ENCODE measurements at places on chromosomes 12 and 14.
A peak's percentile ranks its signal among the peaks of the same experiment; 100 is the strongest.

- H3K27ac ChIP-seq = no peak overlapping the region
- H3K4me3 ChIP-seq = peak overlapping the region; percentile 25
- no peaks in the 10 kb centered on the region for H3K36me3 ChIP-seq
- H3K4me1 ChIP-seq = no peaks in the 10 kb centered on the region
- DNase-seq = no peak
- H3K27me3 ChIP-seq = peaks cover 21% of the 10 kb centered on the region
Measured at GRCh38 chr14:100158566-100159093, 815 bp downstream of the DEGS2 start.

GRCh38 chr14:21109377-21110138 is 8.7 kb downstream of the TMEM253 start:
- H3K4me3 ChIP-seq = no peak overlapping the region
- peaks cover 22% of the 10 kb centered on the region for H3K4me1 ChIP-seq
- no peak overlapping the region for H3K27ac ChIP-seq
- H3K27me3 ChIP-seq = no peaks in the 10 kb centered on the region

GRCh38 chr14:70045844-70046535 is 142.8 kb downstream of the SLC8A3 start:
- no peak for DNase-seq
- H3K36me3 ChIP-seq = no peaks in the 10 kb centered on the region
- H3K27ac ChIP-seq = no peak overlapping the region
- no peaks in the 10 kb centered on the region for H3K27me3 ChIP-seq
- H3K4me1 ChIP-seq = no peaks in the 10 kb centered on the region

DNA sequence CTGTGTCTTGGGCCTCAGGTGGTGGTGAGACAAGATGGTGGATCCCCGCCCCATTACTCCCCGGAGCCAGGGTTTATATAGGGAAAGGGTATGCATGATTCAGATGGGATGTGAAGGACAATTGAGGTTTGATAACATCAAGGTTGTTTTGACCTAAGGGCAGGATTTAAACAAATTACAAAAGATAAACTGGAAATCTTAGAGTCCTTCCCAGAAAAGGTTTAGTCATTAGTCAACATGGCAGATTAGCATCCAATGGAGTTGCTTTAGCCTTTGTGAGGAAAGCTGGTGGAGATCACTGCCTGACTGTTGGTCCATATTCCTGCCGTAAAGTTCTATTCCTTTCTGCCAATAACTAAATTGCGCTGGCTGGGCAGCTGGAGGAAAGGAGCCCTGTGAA is 15.6 kb upstream of the FRMD6 start:
- H3K27me3 ChIP-seq = no peaks in the 10 kb centered on the region
- DNase-seq = no peak
- peaks cover 10% of the 10 kb centered on the region for H3K36me3 ChIP-seq
- H3K27ac ChIP-seq = no peak overlapping the region
- peaks cover 18% of the 10 kb centered on the region for H3K4me1 ChIP-seq

- H3K27ac ChIP-seq = no peak overlapping the region
- no peak overlapping the region for H3K4me3 ChIP-seq
Measured at GRCh38 chr12:59131462-59131861, 211.2 kb upstream of the LRIG3 start.

DNA sequence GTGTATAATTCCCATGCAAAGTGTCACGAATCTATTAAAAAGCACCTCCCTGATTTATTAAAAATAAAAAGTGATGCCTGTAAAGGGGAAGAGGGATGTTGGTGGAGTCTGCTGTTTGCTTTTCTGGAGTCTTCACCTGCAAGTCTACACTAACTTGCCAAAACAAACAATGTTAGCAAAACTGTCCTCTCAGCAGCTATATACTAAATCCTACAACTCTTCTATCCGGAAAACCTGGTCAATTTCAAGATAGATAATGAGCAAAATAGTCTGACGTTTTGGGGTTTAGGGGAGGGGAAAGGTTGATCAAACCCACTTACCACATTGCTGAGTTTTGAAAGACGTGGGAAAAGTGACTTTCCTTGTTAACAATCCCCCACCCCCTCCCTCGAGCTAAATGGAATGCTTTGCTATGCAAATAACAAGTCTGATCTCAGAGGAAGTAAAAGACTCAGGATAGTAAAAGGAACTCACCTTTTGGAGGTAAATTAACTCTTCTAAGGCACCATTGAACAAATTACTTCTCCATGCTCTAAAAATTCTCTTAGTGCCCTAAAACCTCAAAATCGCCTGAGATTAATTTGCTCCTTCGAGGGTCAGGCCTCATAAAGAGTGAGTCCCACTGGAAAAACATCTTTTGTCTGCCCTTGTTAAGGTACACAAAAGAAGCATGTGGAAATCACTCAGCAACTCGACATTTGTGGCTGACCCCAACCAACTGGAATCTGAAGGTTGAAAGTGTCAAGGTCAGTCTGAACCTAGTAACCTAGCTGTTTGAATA is 13.5 kb downstream of the BMP4 start:
- no peak overlapping the region for H3K4me3 ChIP-seq
- H3K27ac ChIP-seq = no peak overlapping the region
- H3K27me3 ChIP-seq = no peaks in the 10 kb centered on the region
- no peak for DNase-seq
- peaks cover under 1% of the 10 kb centered on the region for H3K4me1 ChIP-seq

DNA sequence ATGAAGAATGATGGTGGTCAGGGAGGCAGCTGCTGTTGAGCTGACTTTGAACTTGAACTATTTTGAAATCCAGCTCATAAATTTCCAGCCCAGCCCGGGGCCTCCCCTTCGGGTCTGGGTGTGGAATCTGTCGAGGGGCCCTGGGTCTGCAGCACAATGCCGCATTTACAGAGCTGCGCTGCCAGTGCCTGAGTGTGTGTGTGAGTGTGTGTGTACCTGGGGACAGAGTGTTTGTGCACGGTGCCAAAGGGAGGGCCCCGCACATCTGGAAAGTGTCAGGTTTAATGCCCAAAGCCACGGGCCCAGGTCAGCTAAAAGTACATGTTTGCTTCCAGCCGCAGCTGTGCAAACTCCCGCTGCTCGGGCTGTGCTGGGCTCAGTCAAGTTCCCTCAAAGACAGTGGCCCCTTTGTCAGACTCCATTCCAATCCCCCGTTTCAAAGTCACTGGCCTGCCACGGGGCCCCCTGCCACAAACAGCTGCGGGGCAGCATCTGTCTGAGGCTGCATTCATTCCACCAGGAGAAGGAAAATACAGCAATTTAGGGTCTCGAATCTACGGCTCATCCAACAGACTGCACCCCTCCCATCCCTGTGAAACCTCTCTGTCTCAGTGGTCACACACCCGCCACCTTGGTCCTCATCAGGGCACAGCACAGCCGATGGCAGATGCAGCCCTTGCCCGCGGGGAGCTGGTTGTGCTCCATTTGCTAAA is 16.3 kb upstream of the RFLNA start:
- H3K36me3 ChIP-seq = no peaks in the 10 kb centered on the region
- H3K4me3 ChIP-seq = no peak overlapping the region
- no peak overlapping the region for H3K27ac ChIP-seq

DNA sequence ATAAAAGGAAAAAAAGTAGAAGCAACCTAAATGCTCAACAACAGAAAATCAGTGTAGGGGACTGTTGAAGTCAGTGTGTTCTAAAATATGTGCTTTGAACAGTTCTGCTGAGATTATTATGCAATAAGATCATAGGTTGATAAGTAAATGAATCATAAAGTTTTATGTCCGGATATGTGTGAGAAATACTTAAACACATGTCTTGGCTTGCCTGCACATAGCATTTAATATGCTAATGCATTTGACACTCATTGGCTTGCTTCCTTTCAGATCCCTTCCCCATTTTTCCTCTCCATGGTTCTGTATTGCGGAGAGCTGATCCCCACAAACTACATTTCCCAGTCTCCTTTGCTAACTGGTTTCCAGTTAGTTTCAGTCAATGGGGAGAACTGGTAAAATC is 573.8 kb upstream of the TBX3 start:
- H3K4me1 ChIP-seq = peaks cover 14% of the 10 kb centered on the region
- H3K27me3 ChIP-seq = no peaks in the 10 kb centered on the region
- H3K4me3 ChIP-seq = no peak overlapping the region

DNA sequence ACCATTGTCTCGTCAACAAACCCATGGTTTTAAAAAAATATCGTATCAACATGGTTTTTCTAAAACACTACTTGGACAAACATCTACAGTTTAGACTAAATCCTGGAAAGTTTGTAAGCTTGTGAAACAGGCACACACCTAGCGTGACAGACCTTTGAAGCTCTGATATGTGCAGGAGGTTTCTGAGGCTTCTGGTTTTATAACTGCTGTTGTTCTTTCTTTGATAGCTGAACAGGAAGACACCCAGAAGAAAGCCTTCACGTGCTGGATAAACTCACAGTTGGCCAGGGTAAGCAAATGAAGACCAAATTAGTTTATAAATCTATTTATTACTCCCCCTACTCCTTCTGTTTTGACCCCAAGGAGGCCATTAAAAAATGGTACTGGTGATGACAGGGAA is 87.6 kb downstream of the SYNE2 start:
- H3K4me1 ChIP-seq = peaks cover 5% of the 10 kb centered on the region
- peaks cover 16% of the 10 kb centered on the region for H3K36me3 ChIP-seq
- H3K27ac ChIP-seq = no peak overlapping the region
- no peak for DNase-seq
- no peak overlapping the region for H3K4me3 ChIP-seq

DNA sequence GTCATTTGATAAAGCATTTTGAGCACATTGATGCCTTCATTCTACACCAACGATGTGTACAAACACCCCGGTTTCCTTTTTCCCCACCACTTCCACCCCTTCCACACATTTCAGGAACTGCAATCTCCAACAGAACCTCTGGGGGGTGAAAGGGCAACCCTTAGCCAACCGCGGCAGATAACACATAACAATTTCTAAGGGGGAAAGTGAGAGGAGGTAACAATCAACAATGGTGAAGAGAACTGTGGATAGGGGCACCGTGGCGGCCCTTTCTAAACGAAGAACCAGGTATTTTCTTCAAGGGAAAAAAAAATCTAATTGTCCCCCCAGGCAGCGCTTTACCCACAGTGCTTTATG is 1.1 kb downstream of the KITLG start:
- peaks cover 21% of the 10 kb centered on the region for H3K4me1 ChIP-seq
- H3K4me3 ChIP-seq = peak overlapping the region; percentile 42
- H3K36me3 ChIP-seq = no peaks in the 10 kb centered on the region
- H3K27ac ChIP-seq = no peak overlapping the region

GRCh38 chr14:39169541-39169900 is 612 bp downstream of the TRAPPC6B start:
- DNase-seq = no peak
- peaks cover 17% of the 10 kb centered on the region for H3K4me1 ChIP-seq
- peak overlapping the region; percentile 60 for H3K4me3 ChIP-seq
- peaks cover 20% of the 10 kb centered on the region for H3K36me3 ChIP-seq
- H3K27ac ChIP-seq = peak overlapping the region; percentile 76
- no peaks in the 10 kb centered on the region for H3K27me3 ChIP-seq

GRCh38 chr12:74066476-74066875 is 471.2 kb upstream of the ATXN7L3B start:
- no peak overlapping the region for H3K27ac ChIP-seq
- DNase-seq = no peak
- H3K4me3 ChIP-seq = no peak overlapping the region

- no peaks in the 10 kb centered on the region for H3K36me3 ChIP-seq
- no peak overlapping the region for H3K4me3 ChIP-seq
- no peak for DNase-seq
- no peaks in the 10 kb centered on the region for H3K4me1 ChIP-seq
Measured at GRCh38 chr12:61821381-61821780, 438.8 kb upstream of the USP15 start.

DNA sequence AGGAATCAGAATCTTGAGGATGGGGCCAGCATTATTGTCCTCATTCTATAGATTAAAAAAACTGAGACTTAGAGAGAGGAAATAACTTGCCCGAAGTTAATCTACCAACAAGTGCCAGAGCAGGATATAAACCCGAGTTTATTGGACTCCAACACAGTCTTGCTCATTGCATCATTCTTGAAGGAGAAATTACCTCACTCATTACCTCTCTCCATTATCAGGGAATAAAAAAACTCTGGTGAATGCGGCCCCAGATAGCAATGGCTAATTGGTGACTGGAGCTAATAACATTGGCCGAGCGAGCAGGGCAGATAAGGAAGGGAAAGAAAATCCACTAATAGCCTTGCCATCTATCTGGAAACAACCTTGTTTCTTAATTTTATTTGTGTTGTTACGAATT is 24.7 kb upstream of the TMED10 start:
- H3K27ac ChIP-seq = peak overlapping the region; percentile 44
- no peak for DNase-seq
- no peak overlapping the region for H3K4me3 ChIP-seq
- H3K4me1 ChIP-seq = peaks cover 38% of the 10 kb centered on the region
- H3K36me3 ChIP-seq = no peaks in the 10 kb centered on the region

GRCh38 chr12:123395236-123395635 is 11.3 kb downstream of the KMT5A start:
- H3K27me3 ChIP-seq = no peaks in the 10 kb centered on the region
- H3K4me1 ChIP-seq = peaks cover under 1% of the 10 kb centered on the region
- H3K36me3 ChIP-seq = peaks cover 93% of the 10 kb centered on the region
- H3K4me3 ChIP-seq = no peak overlapping the region
- H3K27ac ChIP-seq = no peak overlapping the region

- H3K27ac ChIP-seq = peak overlapping the region; percentile 99
- H3K4me1 ChIP-seq = peaks cover 17% of the 10 kb centered on the region
- DNase-seq = no peak
- H3K4me3 ChIP-seq = peak overlapping the region; percentile 79
- H3K36me3 ChIP-seq = peaks cover 61% of the 10 kb centered on the region
Measured at GRCh38 chr12:52515927-52516831, 4.0 kb downstream of the KRT5 start.

DNA sequence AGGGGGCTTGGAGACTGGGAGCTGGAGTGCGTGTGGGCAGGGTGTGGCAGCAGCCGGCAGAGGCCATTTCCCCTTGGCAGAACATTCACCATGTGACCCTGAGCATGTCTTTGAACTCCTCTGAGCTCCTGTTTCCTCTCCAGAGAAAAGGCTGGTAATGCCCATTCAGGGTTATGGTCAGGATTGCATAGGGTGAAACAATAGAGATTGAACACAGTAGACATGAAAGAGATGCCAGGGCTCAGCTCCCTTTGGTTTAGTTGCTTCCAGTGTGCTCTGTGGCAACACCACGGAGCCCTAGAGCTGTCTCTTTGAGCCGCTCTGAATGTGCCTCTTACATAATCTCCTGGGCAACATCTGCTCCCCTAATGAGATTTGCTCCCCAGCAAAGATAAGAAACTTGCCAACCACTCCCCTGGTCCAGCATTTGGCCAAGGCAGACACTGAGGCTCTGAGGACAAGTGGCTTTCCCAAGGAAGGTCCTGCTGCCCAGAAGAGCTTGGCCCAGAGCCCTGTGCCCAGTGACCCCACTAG is 4.6 kb downstream of the IFI27 start:
- H3K27ac ChIP-seq = no peak overlapping the region
- peaks cover 6% of the 10 kb centered on the region for H3K4me1 ChIP-seq
- peak; percentile 47 for DNase-seq

GRCh38 chr12:10069099-10069498 is 29.7 kb downstream of the CLEC1A start:
- no peaks in the 10 kb centered on the region for H3K4me1 ChIP-seq
- DNase-seq = no peak
- no peaks in the 10 kb centered on the region for H3K27me3 ChIP-seq
- H3K36me3 ChIP-seq = no peaks in the 10 kb centered on the region
- no peak overlapping the region for H3K4me3 ChIP-seq

DNA sequence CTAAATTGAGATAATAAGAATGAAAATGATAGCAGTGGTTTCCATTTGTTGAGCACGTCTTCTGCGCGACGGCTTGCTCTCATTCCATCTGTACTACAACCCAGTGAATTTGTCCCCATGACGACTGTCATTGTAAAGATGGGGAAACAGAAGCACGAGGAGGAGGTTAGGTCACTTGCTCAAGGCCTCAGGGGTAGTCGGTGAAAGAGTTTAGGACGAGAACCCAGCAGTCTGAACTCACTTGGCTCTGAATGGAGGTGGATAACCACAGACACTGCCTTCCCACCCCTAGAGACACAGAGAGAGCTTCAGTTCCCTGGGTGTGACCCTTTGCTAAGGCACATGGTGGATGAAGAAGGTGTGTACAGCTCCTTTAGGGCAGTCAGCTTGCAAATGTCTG is 30.9 kb upstream of the PLEKHG3 start:
- H3K4me1 ChIP-seq = peaks cover 14% of the 10 kb centered on the region
- no peak overlapping the region for H3K4me3 ChIP-seq
- DNase-seq = no peak
- no peaks in the 10 kb centered on the region for H3K27me3 ChIP-seq

Data from RWPE2 (cell line).